ENCODE measurements at places on chromosomes 6 and 20.
A peak's percentile ranks its signal among the peaks of the same experiment; 100 is the strongest.

- H3K4me3 ChIP-seq: peak overlapping the region; percentile 77
- peak overlapping the region; percentile 97 for H3K27ac ChIP-seq
- DNase-seq: no peak
Observed at GRCh38 chr6:89146718-89147700, 1.2 kb downstream of the PM20D2 start.

DNA sequence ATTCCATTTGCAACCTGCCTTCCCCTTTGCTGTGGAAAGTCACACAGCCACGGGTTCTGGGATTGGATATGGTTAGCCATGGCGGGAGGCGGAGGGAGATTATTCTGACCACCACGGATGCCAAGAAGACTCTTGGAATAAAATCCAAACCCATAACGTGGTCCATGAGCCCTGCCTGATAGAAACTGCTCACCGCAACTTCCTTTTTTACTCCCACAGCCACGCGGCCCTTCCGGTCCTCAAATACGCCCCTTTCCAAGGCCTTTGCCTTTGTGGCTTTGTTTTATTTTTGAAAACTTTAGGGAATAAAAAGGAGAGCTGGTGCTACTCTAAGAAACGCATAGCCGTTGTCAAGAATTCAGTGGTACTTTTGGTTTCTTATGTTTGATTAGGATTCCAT is 602.5 kb upstream of the CDH4 start:
- H3K4me1 ChIP-seq: peaks cover 1% of the 10 kb centered on the region
- H3K36me3 ChIP-seq: no peaks in the 10 kb centered on the region
- DNase-seq: no peak
- H3K4me3 ChIP-seq: no peak overlapping the region
- H3K27ac ChIP-seq: no peak overlapping the region

GRCh38 chr20:13865791-13866351 is 81.0 kb downstream of the NDUFAF5 start:
- no peak overlapping the region for H3K27ac ChIP-seq
- no peak for DNase-seq
- H3K4me1 ChIP-seq: peaks cover 6% of the 10 kb centered on the region
- H3K36me3 ChIP-seq: no peaks in the 10 kb centered on the region
- no peaks in the 10 kb centered on the region for H3K27me3 ChIP-seq
- H3K4me3 ChIP-seq: no peak overlapping the region

DNA sequence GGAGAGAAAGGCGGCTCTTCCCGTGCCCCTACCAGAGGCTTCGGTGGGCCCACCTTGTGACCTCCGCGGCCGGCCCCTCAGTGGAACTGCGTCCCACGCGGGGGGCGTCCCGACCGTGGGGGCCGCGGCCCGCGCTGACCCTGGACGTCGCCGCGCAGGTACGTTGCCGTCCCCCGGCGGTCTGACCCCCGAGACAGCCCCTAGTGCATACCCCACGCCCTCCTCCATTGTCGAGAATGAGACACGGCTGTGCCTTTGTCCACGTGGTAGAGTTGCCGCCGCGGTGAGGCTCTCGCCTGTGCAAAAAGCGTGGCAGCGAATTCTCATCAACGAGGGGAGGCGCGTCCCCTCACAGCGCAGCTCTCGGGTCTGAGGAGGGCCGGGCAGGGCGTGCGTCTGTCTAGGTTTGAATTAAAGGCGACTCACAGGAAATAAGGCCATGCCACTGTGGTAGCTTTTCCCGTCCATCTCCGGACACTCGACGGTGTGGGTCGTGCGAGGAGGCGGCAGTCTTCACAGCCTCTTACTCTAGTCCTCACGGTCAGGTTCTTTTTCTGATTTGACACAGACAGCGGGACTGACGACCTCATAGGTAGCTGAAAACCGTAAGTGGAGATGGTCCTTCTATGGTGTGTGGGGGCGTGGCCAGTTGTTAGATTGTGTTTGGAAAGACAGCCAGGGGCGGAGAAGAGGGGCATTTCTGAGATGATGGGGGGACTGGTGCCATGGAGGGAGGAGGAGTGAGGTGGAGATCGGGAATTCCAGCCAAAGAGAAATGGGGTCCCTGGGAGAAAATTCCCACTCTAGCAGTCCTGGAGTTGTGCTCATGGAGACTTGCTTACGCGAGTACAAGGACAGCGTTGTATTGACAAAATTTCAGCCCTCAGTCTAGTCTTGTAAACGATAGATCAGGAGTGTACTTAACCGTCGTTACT is 580 bp downstream of the NXT1 start:
- peak overlapping the region; percentile 89 for H3K27ac ChIP-seq
- no peaks in the 10 kb centered on the region for H3K36me3 ChIP-seq
- peak overlapping the region; percentile 72 for H3K4me3 ChIP-seq
- no peaks in the 10 kb centered on the region for H3K27me3 ChIP-seq

DNA sequence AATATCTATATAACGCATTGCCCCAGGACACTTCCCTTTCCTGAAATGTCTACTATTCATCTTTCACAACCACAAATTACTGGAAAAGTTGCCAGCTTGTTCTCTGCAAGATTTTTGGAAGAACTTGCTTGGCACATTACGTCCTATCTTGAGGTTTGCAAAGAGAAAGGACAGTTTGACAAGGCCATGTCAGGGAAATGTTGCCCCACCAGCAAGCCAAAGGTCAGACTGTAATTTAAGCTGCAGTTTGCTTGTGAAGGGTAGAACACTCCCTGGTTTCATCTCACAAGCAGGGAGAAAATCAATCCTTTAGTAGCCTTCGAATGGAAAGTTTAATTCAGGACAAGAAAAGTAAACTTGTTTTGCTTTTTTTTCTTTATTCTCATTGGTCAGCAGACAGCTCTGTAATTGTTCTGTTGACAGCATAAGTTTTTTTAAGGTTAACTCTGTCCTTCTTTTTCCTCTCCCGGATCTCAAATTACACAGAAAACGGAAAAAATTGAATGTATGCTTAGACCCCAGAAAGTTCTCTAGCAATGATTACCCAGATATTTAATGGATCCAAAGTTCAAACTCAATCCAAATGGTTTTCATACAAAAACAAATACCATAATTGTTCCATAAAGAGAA is 541.8 kb upstream of the NRSN1 start:
- no peak overlapping the region for H3K4me3 ChIP-seq
- no peaks in the 10 kb centered on the region for H3K36me3 ChIP-seq
- no peak overlapping the region for H3K27ac ChIP-seq
- DNase-seq: no peak
- H3K4me1 ChIP-seq: no peaks in the 10 kb centered on the region

GRCh38 chr20:36154700-36155628 is at the start of gene EPB41L1:
TSS of gene EPB41L1 (plus strand) at chr20:36154740. CDS start at chr20:36173778, 19,038 bp downstream.
- H3K27ac ChIP-seq: peak within 1 kb of the TSS; percentile 89
- peak; percentile 61 for DNase-seq
- H3K27me3 ChIP-seq: no peaks in the 10 kb centered on the region
- peaks cover 10% of the 10 kb centered on the region for H3K4me1 ChIP-seq
- H3K36me3 ChIP-seq: no peaks in the 10 kb centered on the region
- peak within 1 kb of the TSS; percentile 69 for H3K4me3 ChIP-seq

DNA sequence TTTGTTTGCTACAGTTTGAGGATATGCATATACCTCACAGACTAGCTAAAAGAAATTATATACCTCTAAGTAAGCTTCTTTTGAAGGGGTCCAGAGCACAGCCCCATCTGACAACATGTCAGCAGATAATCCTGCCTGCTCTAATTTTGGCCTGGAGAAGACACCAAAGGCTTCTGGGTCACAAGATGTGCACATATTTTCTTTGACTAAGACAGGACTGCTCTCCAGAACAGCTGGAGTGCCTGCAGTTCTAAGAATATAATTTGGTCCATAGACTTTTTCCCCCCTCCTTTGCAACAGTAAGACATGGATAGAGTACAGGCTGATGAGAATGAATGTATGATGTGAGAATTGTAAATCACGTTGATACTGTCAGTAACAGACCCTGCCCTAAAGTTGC is 107.9 kb upstream of the KCNK16 start:
- no peak overlapping the region for H3K27ac ChIP-seq
- no peaks in the 10 kb centered on the region for H3K27me3 ChIP-seq
- DNase-seq: no peak

- H3K27me3 ChIP-seq: no peaks in the 10 kb centered on the region
- H3K4me3 ChIP-seq: no peak overlapping the region
- H3K36me3 ChIP-seq: no peaks in the 10 kb centered on the region
- H3K27ac ChIP-seq: no peak overlapping the region
- peaks cover 2% of the 10 kb centered on the region for H3K4me1 ChIP-seq
Observed at GRCh38 chr6:159080217-159080976, 35.6 kb upstream of the TAGAP start.

- no peak for DNase-seq
- no peaks in the 10 kb centered on the region for H3K27me3 ChIP-seq
- peaks cover 7% of the 10 kb centered on the region for H3K4me1 ChIP-seq
- no peak overlapping the region for H3K27ac ChIP-seq
Observed at GRCh38 chr20:378961-379336, 1.6 kb upstream of the TRIB3 start.

DNA sequence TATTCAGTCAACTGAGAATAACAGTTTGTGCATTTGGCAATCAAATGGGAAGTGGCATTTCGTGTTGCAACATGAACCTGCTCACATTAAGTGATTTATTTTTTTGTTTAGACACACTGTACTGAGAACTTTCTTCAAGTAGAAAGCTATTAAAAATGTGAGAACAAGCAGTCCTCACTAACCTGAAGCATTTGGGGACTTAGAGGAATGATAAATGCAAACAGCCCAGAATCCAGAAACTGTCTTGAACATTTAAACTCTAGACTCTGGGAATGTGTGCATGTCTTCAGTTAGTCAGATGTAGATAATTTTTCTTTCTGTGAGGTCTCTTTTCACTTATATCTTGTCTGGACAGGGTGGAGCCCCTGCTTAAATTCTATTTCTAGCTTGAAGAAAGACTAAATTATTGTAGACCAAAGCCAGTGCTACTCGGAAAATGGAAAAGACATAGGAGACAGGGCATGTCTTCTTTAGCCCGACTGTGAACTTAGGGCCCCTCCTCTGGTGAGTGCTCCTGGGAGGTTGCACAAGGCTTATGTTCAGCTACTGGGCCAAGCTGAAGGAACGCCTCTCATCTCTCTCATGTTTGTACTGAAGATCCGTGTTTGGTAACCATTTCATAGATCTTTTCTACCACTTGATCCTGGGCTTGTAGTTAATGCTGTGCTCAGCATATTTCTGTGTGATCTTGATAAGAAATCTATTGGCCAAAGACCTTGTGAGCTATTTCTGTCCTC is 70.1 kb downstream of the SLX4IP start:
- H3K27ac ChIP-seq: no peak overlapping the region
- H3K36me3 ChIP-seq: no peaks in the 10 kb centered on the region
- H3K4me1 ChIP-seq: peaks cover 26% of the 10 kb centered on the region
- no peak overlapping the region for H3K4me3 ChIP-seq
- no peaks in the 10 kb centered on the region for H3K27me3 ChIP-seq

DNA sequence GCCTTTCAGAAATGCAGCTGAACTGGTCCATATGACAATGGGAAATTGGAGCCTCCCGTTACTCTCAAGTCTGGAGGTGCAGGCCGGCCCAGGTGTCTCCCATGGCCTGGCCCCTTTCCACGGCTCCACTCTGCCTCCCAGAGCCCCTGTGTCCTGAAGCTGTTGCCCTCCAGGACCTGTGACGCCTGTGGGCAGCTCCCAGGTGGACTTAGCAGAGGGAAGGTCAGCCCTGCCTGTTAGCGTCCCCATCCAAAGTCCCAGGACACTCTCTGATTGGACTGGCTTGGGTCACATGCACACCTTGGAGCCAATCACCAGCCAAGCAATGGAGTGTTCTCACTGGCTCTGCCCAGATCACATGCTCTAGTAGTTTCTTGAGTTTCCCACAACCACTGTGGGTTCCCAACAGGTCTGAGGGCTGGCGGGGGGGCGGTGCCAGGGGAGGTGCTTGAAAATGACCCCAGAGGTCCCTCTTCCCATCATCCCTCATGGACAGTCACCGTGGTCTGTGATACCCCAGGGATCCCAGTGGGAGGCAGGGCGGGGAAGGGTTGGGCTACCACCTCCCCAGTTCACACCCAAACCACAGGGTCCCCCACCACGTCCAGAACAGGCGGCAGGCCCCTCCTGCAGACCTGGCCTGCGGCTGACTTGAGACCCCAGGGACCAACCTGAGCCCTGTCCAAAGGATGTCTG is 135.6 kb downstream of the TAF4 start:
- H3K4me3 ChIP-seq: no peak overlapping the region
- H3K36me3 ChIP-seq: no peaks in the 10 kb centered on the region
- no peaks in the 10 kb centered on the region for H3K4me1 ChIP-seq
- no peaks in the 10 kb centered on the region for H3K27me3 ChIP-seq

- no peak for DNase-seq
- H3K27me3 ChIP-seq: no peaks in the 10 kb centered on the region
- H3K27ac ChIP-seq: no peak overlapping the region
- H3K4me3 ChIP-seq: no peak overlapping the region
Observed at GRCh38 chr6:84752118-84752850, 12.1 kb downstream of the TBX18 start.

DNA sequence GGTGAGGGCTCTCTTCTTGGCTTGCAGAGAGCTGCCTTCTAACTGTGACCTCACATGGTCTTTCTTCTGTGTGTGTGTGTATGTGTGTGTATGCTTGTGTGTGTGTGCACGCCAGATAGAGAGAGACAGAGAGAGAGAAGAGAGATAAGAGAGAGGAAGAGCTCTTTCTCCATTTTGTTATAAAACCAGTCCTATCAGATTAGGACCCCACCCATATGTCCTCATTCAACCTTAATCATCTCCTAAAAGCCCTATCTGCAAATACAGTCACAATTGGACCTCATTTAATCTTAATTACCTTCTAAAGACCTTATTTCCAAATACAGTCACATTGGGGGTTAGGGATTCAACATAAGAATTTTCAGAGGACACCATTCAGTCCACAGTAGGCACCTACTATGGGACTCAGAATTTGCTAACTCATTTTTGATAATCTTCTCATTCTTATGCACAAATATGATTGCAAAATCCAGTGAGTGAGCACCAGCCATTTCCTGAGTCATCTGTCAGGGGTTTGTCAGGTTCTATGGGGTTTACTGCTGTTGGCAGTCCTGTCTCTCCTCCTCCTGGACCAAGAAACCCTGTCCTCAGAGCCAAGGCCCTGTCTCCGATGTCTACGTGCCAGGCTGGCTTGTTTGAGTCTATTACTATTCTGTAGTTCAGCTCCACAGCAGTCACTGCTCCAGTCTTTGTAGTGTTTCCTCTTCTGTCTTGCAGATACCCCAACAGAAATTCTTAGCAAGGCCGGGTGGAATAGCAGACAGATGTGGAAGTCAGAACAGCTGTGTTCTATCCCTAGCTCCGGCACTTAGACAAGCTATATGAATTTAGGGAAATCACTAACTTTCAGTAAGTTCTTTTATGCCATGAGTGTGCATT is 59.0 kb upstream of the FAM184A start:
- no peaks in the 10 kb centered on the region for H3K27me3 ChIP-seq
- no peak overlapping the region for H3K4me3 ChIP-seq
- H3K4me1 ChIP-seq: no peaks in the 10 kb centered on the region
- no peak for DNase-seq
- H3K27ac ChIP-seq: no peak overlapping the region

- no peaks in the 10 kb centered on the region for H3K27me3 ChIP-seq
- no peak for DNase-seq
- peaks cover 7% of the 10 kb centered on the region for H3K4me1 ChIP-seq
- H3K4me3 ChIP-seq: no peak overlapping the region
- H3K36me3 ChIP-seq: no peaks in the 10 kb centered on the region
Observed at GRCh38 chr6:123805921-123806320, 2.3 kb downstream of the NKAIN2 start.

Data from ovary (tissue), 10 donors.